Activated CD4-positive, alpha-beta T cell treated with anti-CD3 and anti-CD28 coated beads, Interleukin-2, amount 50 U/mL, for 48 hours (primary cell): ENCODE measurements at places on chromosomes 12 and 14.

DNA sequence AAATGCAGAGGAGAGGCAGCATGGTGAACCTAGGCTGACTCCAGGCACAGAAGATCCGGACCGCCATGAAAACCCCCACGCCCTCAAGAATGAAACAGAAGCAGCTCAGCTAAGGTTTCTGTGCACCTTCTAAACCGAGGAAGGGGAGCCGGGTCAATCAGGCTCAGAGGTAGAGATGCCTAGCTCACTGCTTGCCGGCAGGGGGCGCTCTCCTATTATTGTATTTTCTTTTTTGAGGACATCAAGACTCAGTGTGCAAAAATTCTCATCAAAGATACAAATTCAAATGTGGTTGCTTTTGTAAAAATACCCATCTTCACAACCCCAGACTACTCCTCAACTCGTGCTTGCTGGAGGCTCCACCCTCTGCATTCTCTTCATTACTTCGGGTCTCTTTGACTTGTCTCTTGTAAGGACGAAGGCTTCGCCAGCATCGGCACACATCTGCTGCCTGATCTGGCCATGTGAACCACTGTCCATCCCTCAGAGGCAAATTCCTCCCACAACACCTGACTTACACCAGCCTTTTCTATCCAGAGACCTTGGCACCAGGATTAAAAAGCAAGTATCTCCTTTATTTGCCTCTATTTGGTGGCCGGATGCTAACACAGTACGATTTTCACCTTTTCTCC is 33.4 kb upstream of the RNASE3 start:
- DNase-seq = peak; percentile 77

GRCh38 chr14:35879654-35880249 is 53.6 kb downstream of the BRMS1L start:
- no peak for DNase-seq

- DNase-seq = no peak
Observed at GRCh38 chr12:124684971-124685688, 117.7 kb upstream of the NCOR2 start.

DNA sequence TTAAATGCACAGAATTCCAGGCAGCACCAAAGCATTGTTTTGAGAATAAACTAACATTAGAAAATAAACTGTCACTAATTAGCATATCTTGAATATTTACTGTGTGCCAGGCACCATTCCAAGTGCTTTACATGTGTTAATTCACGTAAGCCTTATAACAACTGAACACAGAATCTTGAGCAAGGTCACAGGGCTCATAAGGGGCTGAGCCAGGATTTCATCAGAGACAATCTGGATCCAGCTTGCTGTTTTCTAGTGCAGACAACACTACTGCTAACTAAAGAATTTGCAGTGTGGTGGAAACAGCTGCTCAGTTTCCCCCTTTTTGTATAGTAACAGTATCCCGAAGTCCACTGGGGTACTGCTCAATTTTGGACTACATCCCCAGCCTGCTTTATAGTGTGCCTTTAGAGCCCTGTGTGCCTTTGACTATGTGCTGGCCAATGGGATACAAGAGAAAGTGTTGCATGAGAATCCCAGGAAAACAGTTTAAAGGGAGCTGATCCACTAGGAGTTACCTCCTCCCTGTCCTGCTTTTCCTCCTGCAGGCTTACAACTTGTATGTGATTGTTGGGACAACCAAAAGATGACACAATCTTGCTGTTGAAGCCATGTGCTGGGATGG is 36.0 kb upstream of the RMST start:
- DNase-seq = no peak

DNA sequence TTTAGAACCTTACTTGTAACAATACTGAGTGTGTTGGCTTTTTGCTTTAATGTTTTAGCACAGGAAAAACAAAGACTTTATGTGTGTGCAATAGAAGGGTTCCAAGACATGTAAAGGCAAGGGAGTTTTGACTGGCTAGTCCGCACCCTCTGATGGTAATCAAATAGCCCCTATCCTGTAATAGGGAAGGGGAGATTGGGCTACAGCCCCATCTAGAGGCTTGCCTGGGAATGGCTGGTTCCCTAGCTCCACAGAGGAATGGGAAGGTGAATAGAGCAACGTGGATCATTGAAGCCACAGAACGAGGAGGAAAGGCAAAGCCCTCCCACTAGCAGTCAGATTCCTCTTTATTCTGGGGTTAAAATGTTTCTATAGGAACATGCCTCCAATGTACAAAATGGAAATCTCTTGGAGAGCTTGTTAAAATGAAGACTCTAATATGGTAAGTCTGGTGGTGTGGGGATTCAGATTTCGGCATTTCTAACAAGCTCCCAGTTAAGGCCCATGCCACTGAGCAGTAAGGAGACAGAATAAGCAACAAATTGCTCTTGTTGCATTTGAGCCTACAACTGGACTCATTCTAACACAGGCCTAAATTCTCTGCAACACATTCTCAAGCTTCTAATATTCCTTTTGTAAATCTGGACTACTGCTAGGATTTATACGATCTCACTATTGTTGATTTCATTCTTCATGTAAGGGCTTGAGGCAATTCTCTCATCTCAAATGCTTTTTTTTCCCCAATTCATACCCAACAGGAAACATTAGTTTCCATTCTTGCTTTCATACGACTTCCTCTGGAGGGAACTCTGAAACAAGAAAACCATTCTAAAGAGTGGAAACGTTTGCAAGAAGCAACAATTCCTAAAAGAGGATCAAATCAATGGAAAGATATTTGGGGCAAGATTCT is 57.1 kb downstream of the NIN start:
- DNase-seq = peak; percentile 47

DNA sequence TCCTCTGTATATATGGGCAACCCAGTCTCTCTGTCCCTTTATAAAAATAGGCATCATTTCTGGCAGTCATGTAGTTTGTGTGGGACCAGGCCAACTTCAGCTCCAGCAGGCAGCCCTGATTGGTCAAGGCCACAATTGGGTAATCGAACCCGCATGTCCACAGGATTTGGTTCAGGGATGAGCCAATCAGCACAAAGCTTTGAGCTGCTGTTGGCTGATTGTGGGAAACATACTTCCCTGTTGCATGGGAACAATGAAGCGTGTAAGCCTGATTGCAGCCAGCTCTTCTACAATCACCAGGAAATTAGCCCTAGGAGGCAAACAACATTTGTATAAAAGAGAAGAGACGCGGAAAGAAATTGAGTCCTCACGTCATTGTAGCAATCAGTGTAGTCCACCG is 328.6 kb downstream of the PCNX1 start:
- no peak for DNase-seq

DNA sequence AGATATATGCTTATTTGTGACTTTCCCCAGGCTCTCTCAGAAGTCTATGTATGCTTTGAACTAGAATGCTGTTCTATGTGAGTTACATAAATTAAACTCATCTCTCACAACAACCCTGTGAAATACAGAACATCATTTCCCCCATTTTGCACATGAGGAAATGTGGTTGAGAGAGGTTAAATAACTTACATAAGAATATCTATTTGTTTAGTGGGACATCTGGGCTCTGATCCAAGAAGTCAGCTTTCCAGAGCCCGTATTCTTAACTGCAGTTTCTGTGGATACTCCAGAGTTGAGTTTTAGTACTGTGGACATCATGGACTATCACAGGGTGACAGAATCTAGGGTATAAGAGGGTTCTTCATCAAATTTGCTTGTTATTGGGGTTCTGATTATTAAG is 242.5 kb upstream of the ARHGAP5 start:
- DNase-seq = no peak

GRCh38 chr14:69924201-69924600 is 45.0 kb downstream of the SMOC1 start:
- DNase-seq = no peak

- peak; percentile 53 for DNase-seq
Observed at GRCh38 chr14:72443991-72444441, 449.9 kb downstream of the DPF3 start.
